Suppressor macrophage treated with lipopolysaccharide for 4 hours (primary cell): ENCODE measurements at places on chromosomes 3 and 15.

GRCh38 chr3:153919773-153920172, 201.4 kb upstream of the ARHGEF26 start:
- DNase-seq: no peak

DNA sequence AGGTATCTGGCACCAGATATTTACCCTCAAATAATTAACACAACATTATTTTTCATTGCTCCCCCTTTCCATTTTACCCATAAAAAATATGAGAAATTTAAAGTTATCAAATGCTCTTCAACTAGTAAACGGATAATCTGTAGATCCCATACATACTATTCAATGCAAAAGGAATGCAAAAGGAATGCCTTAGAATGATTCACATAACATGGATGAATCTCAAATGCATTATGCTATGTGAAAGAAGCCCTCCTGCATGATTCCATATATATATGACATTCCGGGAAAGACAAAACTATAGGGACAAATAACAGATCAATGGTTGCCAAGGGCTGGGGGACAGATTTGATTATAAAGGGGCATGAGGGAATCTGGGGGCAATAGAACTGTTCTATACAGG, 195.7 kb downstream of the STT3B start:
- DNase-seq: no peak

GRCh38 chr3:61729038-61729634, 167.8 kb downstream of the PTPRG start:
- no peak for DNase-seq

- DNase-seq: no peak
These were observed 43.4 kb upstream of the SEC22A start for GRCh38 chr3:123158330-123158729.
